ENCODE measurements at places on chromosomes 1 and 21.
A peak's percentile ranks its signal among the peaks of the same experiment; 100 is the strongest.

DNA sequence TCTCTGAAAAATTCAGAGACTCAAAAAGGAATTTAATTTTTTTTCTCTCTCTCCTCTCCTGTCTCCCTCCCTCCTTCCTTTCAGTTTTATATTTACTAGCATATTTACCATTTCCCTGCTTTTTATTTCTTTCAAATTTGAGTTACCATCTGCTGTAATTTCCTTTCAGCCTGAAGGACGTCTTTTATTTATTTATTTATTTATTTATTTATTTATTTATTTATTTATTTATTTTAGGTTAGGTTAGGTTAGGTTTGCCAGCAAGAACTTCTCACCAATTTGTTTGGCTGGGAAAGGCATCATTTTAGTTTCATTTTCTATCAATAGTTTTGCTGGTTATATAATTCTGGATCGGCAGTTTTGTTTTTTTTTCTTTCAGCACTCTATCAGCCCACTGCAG, 231.7 kb upstream of the ZRANB2 start:
- DNase-seq: peak; percentile 9

DNA sequence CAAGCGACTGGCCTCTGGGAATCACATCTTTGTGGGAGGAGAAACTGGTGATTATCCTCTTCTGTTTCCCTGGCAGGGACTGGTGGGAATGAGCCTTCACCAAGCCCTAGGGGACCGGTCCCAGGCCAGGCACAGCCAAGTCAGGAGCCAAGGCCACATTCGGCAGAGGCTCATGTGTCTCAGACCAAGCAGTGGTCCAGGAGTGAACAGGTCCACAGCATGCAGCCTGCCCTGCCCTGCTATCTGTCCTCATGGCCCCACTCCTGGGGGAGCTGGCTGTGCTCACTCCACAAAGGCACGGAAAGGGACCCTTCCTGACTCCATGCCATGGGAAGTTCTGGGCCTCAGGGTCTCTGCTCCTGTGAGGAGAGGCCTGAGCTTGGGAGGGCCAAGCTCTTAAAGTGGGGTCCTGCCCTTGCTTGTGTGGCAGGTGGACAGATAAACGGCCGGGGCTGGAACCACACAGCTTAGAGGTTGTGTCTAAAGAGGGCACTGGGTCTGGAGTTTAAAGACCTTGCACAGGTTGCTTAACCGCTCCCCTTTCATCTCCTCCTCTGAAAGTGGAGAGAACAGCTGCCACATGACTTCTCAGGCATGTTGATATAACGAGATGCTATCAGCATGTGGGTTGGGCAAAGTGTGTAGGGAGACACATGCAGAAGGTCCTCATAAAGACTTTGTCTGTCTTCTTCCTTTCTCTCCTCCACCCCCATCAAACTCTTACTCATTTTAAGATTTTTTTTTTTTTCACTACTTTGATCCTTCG, 57.5 kb downstream of the CASQ2 start:
- DNase-seq: no peak

DNA sequence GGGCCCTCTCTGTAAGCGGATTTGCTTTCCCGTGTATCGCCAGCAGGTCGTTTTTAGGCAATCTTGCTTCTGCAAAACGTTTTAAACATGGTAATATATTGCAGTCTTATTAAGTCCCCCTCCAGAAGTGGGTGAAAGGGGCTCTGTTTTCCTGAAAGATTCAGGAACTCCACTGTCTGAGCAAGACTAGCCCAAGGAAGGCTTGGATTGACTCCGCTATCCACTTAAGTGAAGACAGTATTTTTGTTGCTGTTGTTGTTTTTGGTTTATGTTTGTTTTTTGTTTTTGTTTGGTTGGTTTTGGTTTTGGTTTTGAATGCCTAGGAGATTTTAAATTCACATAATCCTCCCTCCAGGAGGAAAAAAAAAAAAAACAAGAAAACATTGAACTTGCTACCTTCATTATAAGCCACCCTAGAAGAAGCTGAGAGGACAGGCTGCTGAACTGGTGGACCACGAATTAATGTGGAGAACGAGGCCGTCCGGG, 29.1 kb upstream of the NFIA start:
- no peak for DNase-seq

- no peak for DNase-seq
Measured at GRCh38 chr1:16224472-16224871, 12.0 kb upstream of the ARHGEF19 start.

GRCh38 chr1:66290761-66291530, 243.0 kb upstream of the SGIP1 start:
- DNase-seq: no peak

DNA sequence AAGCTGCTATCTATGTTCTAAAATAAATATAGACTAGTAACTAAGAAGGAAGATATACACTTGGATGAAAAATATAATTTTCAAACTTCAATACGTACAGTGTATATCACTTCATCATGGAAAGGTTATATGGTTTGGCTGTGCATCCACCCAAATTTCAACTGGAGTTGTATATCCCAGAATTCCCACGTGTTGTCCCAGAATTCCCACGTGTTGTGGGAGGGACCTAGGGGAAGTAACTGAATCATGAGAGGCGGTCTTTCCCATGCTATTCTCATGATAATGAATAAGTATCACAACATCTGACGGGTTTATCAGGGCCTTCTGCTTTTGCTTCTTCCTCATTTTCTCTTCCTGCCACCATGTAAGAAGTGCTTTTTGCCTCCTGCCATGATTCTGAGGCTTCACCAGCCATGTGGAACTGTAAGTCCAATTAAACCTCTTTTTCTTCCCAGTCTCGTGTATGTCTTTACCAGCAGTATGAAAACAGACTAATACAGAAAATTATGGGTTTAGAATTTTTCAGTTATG, 10.7 kb downstream of the NEGR1 start:
- no peak for DNase-seq

DNA sequence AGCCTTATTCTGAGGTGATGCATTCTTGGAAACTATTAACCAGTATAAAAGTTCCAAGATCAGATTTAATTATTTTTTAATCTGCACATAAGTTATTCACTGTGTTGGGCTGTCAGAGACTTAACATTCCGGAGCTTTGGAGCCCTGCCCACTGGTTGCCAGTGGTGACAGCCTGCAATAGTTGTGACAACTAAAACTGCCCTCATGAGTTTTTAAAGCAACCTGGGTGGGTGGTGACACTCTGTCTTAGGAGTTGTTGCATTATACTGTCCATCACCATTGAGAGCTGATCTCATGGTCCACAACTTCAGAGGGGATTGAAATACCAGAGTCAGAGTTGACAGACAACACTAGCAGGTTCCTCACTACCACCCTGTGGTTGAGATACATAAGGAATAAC, 653.9 kb upstream of the USP24 start:
- no peak for DNase-seq

DNA sequence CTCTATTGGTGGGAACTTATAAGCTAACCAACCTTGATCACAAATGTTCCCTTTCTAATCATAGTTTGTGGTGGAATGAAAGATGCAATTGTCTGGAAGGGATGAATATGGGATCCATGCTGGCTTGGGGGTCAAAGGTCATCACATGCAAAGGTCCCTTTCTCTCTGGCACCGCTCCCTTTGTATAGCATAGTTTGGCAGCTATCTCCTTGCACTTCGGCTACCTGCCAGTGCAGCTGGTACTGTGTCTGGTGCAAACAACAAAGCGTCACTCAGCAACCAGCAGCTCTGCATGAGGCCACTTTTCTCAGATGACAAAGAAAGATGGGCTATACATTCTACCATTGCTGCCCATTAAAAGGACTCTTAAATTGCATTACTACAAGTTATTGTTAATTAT, 188.2 kb upstream of the NFIA start:
- no peak for DNase-seq

GRCh38 chr1:154807048-154807591, 63.0 kb downstream of the KCNN3 start:
- DNase-seq: no peak

DNA sequence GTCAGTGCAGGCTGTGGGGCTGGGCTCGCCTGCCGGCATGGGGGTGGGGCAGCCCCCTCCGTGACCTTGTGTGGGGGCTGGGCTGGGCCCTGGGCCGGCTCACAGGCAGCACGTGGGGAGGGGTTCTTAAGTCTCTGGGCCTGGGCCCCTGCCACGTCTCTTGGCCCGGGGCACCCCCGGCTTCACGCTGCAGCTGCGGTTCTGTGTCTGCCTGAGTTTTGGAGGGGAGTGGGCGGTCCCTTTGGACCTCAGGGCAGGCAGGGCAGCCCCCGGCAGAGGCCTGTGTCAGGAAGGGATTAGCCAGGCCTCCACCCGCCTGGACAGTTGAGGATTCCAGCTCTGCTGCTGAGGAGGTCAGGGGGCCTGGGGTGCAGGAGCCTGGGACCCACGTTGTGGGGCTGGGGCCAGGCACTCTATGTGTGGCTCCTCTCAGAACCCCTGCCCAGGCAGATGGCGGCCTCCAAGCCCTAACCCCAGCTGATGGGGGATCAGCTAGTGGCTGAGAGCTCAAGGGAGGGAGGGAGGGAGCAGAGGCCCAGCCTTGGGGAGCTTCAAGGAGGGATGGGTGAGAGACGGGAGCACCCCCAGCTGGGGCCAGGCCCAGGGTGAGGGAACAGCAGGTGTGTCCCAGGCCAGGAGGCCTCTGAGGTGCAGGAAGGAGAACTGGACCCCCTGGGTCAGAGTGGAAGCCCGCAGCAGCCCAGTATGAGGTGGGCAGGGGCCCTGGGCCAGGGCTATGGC, 1.8 kb upstream of the PLCH2 start:
- DNase-seq: no peak

DNA sequence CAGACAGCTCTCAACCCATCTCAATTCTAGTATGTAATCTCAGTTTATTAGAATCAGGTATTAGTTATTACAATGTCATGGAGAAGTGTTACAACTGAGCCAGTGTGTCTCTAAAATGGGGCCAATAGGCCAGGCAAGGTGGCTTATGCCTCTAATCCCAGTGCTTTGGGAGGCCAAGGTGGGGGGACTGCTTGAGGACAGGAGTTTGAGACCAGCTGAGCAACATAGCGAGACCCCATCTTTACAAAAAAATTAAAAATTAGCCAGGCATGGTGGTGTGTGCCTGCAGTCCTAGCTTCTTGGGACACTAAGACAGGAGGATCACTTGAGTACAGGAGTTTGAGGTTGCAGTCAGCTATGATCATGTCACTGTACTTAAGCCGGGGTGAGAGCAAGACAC, 104.9 kb downstream of the BCAR3 start:
- no peak for DNase-seq

GRCh38 chr1:231921646-231922345, 295.2 kb downstream of the DISC1 start:
- no peak for DNase-seq

DNA sequence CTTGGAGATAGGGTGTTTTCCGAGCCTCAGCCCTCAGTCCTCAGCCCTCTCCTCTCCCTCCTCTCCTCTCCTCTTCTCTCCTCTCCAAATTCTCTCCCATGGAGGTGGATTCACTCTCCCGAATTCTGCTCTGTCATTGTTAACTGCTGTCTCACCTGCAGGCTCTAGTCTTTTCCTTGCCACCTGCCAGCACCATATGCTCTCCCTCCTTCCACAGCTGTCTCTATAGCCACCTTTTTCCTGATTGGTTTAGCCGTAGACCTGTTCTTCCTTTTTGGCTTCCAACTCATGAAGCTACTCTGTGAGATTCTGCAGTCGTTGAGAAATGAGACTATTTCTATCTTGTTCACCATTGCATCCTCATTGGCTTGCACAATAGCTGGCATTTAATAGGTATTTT, 19.7 kb downstream of the COG2 start:
- no peak for DNase-seq

DNA sequence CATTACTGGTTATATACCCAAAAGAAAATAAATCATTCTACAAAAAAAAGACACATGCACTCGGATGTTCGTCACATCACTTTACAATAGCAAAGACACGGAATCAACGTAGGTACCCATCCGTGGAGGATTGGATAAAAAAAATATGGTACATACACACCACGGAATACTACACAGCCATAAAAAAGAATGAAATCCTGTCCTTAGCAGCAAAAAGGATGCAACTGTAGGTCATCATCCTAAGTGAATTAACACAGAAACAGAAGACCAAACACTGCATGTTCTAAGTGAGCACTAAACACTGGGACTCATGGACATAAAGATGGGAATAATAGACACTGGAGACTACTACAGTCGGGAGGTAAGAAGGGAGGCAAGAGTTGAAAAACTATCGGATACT, 148.6 kb downstream of the CHD1L start:
- DNase-seq: no peak

DNA sequence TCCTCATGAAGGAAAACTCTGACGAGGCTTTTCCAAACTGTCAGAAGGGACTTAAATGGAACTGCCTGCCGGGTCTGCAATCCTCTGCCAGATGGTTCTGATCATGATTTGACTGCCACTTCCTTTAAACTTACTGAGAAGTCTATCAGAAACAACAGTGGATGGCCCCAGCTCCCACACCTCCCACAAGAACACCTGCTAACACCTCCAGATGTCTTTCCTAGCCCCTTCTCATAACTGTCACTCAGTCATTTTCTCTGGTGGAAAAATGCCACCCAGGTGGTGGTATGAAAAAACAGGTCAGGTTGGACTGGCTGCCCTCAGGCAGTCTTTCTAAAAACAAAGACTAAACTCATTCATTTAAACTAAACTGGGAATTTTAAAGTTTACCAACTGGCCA, 66.7 kb upstream of the ABCD3 start:
- DNase-seq: no peak

Data from HCEC 1CT (cell line).